CD4-positive, alpha-beta T cell treated with Interleukin-2 at 100 ng/mL for 4 hours (primary cell): ENCODE measurements at places on chromosomes 16 and 17.

DNA sequence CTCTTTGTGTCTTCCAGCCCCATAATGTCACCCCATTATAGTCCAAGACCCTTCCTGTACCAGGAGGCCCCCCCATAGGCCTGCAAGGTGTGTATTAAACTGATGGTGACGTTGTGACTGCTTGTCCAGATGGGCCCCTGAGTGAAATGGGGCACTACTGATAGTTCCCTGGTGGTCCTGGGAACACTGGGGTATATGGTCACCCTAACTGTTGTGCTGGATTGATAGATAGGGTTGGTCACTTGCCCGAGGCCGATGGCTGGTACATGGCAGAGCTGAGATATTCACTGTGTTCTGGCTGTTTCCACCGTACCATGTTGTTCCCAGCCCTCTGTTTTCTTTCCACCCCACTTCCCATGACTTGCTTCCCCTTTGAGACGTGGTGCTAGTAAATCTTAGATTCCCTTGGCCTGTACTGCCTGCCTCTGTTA, 4.3 kb downstream of the CNP start:
- DNase-seq: no peak

- DNase-seq: no peak
These were observed 191.3 kb downstream of the NTN1 start for GRCh38 chr17:9212376-9213302.

GRCh38 chr16:49344401-49344800, 29.2 kb upstream of the C16orf78 start:
- no peak for DNase-seq

DNA sequence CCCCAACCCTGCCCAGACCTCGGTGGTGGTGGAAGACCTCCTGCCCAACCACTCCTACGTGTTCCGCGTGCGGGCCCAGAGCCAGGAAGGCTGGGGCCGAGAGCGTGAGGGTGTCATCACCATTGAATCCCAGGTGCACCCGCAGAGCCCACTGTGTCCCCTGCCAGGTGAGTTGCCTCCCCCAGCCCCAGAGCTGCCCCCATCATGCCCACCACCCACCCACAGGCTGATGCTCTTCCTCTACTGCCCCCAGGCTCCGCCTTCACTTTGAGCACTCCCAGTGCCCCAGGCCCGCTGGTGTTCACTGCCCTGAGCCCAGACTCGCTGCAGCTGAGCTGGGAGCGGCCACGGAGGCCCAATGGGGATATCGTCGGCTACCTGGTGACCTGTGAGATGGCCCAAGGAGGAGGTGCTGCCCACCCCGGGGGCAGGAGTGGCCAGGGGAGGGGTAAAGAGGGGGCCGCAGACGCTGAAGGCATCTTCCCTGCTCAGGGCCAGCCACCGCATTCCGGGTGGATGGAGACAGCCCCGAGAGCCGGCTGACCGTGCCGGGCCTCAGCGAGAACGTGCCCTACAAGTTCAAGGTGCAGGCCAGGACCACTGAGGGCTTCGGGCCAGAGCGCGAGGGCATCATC, 8.4 kb downstream of the GALK1 start:
- DNase-seq: no peak

GRCh38 chr17:45311760-45312476, 4.9 kb downstream of the MAP3K14 start:
- peak; percentile 91 for DNase-seq

DNA sequence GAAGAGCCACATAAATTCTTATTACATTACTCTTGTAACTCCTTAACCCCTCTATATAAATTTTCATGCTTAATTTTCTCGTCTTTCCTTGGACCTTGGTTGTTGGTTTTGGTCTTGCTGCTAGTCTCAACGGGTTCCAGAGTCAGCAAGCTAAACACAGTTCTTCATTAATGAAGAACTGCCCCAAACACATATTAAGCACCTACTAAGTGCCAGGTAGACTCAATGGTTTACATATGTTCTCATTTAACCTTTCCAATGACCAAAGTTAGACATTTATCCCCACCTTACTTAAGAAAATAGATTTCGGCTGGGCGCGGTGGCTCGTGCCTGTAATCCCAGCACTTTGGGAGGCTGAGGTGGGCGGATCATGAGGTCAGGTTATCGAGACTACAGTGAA, 15.0 kb downstream of the SIAH1 start:
- no peak for DNase-seq

GRCh38 chr16:78605548-78606101, 506.2 kb downstream of the WWOX start:
- DNase-seq: no peak

GRCh38 chr16:24493821-24494220, 45.5 kb upstream of the RBBP6 start:
- no peak for DNase-seq

DNA sequence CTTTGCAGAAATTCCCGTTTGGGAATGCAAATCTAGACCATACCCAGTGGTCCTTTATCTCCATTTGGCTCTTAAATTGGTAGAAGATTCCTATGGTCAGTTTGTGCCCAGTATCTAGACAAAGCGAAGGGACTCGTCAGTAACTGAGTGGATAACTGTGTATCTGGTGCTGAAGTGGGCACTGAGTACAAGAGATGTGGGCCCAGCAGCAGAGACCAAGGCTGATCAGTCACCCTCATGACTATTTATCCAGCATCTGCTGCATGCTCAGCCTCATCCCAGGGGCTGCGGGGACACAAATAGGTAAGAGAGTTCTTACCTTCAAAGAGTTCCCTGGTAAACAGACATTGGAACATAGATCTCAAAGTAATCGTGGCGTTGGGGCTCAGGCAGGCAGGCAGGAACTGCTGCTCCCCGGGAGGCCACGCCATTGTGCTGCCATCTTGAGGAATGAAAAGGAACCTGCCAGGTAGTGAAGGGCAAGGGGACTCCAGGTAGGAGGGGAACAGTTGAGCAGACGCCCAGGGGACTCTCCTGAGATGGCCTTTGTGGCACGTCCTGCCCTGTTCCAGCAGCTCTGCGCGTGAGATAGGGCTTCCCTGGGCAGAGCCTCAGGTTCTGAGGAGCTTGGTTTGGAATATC, 10.3 kb downstream of the NT5M start:
- DNase-seq: peak; percentile 82

- no peak for DNase-seq
These were observed 14.0 kb downstream of the PRSS54 start for GRCh38 chr16:58280846-58281301.

GRCh38 chr16:87616556-87616955, 14.2 kb downstream of the JPH3 start:
- DNase-seq: no peak

GRCh38 chr16:727291-727977, 528 bp downstream of the HAGHL start:
- no peak for DNase-seq

- DNase-seq: no peak
These were observed 244.6 kb upstream of the MAF start for GRCh38 chr16:79845033-79845733.

- peak; percentile 32 for DNase-seq
These were observed 5.1 kb downstream of the CLEC16A start for GRCh38 chr16:10949424-10949970.

- no peak for DNase-seq
These were observed 1.1 kb downstream of the KDM8 start for GRCh38 chr16:27204312-27204915.

DNA sequence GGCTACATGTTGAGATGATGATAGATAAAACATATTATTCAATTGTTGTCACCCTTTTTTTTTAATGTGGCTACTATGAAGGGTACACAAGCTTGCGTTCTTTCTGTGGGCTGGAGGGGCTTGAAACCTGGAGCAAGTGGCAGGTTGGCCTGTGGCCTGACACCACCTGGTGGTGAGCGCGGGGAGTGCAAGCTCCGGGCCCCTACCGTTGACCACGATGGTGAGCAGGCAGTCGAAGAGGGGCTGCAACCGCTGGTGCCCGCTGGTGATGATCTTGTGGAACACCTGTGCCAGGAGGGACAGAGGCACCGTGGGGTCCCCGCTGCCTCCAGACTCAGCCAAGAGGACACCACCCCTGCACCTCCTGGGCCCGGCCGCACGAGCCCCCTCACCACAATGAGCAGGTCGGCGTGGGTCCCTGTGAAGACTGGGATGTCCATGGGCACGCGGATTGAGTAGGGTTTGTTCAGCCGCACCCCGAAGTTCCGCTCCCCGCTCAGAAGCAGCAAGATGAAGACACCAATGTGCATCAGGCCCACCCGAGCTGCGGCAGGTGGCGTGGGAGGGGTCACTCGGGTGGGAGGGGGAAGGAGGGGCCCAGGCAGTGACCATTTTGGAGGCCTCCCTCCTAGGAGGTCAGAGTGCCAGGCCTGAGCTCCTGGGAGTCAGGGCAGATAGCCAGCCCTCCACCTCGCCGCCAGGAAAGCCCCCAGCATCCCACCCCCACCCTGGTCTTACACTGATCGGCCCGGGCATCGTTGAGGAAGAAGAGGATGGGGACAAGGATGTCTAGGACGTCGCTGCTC, 14.4 kb downstream of the HID1 start:
- peak; percentile 76 for DNase-seq

DNA sequence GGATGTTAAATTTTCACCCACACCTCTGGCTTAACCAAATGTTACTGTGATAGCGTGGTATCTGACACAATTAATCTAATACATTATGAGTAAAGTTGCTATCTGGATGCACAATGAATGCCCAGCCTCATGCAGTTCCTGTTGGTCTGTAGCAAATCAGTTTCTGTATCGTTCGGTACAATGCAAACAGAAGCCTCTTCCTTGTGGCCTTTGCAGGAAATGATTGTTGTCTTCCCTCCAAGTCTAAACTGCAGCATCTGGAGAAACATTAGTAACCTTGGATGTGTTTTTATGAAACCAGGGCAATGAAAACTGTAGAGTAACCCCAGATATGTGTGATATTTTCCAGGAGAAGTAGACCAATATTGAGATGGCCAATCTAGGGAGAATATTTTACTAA, 46.8 kb downstream of the CYB561 start:
- no peak for DNase-seq

GRCh38 chr17:58006560-58006923, 504 bp downstream of the SRSF1 start:
- DNase-seq: no peak

DNA sequence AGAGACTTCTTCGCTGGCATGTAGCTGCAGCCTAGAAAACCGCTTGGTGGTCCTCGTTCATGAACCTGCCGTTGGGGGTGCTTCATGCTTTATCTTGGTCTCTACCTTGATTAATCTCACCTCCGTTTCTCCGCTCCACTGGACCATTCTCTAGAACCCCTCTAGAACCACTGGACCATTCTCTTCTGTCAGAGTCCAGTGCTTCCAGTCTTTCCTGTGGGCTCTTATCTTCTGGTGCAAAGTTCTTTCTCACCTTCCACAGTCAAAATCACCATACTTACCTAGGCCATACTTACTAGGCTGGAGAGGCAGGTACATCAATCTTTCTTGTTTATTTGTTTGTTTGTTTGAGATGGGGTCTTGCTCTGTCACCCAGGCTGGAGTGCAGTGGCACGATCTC, 71.4 kb downstream of the PITPNC1 start:
- DNase-seq: no peak

DNA sequence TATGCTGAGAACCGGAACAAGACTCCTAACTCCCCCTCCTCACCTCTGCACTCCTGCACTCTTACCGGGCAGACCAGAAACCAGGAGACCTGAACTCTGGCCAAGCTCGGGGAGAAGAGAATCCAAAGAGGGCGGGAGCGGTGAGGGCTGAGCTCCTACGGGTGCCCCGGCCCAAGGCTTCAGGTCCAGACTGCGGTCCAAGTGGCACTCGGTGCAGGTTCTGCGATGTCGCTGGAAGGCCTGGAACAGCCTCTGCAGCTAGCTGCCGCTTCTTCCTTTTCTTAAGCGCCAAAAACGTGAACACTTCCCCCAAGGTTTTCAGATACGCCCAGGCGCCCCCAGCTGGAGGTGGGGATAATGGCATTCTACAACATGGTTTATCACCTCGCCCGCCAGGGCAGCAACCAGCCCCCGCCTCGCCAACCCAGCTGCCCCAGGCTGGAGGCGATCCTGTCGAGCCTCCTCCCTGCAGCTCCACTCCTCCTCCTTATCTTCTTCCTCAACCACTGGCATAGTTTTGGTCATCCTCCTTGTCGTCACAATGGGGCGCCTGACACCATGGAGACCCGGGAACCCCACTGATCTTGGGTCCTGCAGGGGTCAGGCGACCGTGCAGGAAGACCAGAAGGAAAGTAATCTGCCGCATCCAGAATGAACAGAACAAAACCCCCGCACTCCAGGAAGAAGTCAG, 1735.9 kb downstream of the TP53TG3F start:
- DNase-seq: no peak

GRCh38 chr16:21186326-21186691, 25.1 kb downstream of the ZP2 start:
- no peak for DNase-seq

GRCh38 chr16:11105038-11105903, 150.7 kb downstream of the SOCS1 start:
- peak; percentile 74 for DNase-seq

DNA sequence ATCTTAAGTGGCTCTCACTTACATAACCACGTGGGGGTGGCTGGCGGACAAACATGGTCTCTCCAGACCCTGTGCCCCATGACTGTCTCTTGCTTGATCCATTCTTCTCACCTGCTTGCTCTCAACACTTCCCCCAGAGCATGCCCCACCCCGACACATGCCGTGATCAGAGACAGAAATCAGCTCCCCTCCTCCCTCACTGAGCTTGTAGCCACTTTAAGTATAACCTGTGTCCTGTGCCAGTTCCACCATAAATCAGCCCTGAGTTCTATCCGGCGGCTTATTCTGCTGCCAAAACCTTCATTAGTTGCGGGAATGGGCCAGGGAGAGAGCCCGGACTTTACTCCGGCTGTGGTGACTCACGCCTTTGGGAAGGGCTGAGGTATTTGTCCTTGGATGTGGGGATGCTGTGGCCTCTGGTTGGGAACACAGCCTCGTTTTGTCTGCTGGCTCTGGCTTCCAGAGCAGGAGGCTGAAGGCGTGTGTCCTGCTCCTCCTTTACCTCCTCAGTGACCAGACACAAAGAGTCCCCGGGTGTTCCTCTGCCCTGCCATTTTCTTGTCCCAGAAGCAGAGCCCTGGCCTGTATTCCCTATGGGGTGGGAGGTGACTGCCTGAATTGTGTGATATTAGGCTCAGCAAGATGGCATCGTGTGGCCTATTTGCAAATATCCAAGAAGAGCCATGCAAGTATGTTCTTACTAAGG, 21.1 kb downstream of the ANKRD40 start:
- no peak for DNase-seq

DNA sequence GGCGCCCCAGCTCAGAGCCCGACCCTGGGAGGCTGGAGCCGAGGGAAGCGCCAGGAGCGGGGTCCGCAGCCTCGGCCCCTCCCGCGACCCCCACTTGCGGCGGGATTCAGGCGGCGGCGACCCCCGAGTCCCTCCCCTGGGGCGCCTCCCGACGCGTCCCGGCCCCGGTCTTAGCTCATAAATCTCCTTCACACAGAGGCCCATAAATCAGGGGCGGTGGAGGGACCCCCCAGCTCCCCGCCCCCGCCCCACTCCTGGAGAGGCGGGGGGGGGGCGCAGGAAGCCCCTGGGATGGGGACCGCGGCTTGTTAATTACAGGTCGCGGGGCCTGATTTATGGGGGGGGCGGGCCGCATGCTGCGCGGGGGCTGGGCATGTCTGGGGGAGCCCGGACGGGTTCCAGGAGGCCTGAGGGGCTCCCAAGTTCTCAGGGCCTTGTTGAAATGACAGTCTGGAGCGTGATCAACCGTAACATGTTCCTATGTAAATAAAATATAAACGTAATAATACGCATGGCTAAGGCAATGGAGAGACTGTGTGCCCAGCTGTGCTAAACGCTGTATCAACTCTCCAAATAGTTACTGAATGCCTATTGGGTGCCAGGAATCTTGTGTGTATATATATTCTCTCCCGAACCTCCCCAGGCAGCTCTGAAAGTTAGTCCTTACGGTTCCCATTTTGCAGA, 10.0 kb upstream of the BHLHA9 start:
- no peak for DNase-seq
